ENCODE measurements at places on chromosomes 3 and 15.

GRCh38 chr3:112089956-112090886 lies 4.0 kb downstream of the C3orf52 start:
- no peak for DNase-seq

DNA sequence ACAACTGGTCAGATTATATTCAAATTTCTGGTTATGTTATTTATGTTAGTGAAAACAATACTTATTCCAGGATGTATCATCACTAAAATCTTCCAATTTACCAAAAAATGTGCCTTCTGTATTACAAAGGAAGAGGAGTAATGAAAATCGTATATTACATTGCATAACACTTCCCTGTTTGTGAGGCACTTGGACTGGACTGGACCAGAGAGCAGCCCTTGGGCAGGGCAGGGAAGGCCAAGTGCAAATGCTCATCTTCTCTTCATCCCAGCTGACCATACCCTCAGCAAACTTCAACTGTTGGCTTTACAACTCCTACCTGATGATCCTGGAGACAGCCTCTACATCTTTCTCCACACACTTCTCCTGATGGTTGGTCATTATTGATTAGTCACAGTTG lies 285.7 kb upstream of the MME start:
- no peak for DNase-seq

DNA sequence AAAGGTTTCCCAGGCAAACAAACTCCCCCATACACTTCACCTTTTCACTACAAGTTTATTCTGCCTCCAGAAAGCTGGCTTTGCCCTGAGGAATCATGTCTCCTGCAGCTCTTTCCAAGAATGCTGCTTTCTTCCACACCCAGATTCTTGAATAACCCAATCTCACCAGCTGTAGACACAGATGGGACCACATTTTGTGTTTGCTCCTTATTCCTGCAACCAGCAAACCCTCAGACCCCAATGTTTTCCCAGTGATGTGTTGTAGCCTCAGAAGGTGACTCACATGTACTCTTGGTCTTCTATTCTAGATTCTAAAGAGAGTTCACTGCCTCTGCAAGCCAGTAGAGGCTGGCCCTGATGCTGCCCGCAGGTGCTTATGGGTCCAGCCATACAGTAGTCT lies 23.6 kb upstream of the TRIM59 start:
- no peak for DNase-seq

DNA sequence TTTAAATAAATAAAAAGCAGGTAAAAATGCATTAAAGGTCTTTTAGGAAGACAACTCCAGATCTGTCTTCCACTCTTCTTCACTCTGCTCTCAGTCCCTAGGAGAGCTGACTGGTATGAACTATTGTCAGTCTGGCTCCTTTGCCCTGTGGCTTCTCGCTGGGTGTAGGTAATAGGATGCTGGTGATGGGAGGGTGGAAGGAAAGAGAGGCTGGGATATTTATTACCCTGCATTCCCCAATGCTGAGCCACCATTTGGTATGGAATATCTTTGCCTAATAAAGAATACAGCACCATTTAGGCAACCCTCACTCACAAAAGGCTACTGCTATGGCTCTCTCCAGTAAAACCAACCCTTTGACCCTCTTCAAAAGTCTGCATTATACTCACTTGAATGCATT lies 326.9 kb downstream of the CNTN3 start:
- no peak for DNase-seq

DNA sequence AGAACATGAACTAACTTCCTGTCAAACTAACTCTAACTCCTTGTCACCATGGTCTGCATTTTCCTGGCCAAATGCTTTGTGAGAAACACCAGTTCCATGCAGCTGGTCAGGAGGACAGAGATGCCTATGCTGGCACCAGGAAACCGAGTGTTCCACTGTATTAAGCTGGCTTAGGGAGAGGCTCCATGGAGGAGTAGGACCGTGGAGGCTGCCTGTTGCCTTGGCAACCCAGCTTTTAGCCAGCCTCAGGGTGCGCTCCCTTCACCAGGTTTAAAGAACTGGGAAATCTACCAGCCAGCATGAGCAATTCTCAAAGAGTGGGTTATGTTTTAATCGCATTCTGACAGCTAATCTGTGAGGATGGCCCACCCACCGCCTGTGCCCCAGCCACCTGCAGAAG lies 394.1 kb downstream of the OCA2 start:
- no peak for DNase-seq

DNA sequence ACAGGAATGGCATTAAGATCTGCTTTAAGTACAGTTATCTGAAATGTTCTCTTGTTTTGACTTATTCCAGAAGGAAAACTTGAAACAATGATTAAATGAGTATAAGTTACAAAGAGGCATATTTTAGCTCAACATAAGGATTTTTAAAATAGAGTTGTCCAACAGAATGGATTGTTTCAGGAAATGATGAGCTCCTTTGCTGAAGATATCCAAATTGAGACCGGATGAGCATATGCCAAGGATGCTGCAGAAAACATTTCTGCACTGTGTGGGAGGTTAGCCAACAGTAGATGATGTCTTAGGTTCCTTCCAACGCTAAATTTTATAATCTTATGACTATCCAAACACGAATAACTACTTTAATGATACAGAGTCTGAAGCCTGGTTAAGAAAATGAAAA lies 226.5 kb upstream of the NANOGP8 start:
- no peak for DNase-seq

- DNase-seq = no peak
These were observed 46.2 kb upstream of the PLCL2 start for GRCh38 chr3:16838561-16838960.

GRCh38 chr3:42655980-42656679 lies 2.6 kb downstream of the ZBTB47 start:
- no peak for DNase-seq

DNA sequence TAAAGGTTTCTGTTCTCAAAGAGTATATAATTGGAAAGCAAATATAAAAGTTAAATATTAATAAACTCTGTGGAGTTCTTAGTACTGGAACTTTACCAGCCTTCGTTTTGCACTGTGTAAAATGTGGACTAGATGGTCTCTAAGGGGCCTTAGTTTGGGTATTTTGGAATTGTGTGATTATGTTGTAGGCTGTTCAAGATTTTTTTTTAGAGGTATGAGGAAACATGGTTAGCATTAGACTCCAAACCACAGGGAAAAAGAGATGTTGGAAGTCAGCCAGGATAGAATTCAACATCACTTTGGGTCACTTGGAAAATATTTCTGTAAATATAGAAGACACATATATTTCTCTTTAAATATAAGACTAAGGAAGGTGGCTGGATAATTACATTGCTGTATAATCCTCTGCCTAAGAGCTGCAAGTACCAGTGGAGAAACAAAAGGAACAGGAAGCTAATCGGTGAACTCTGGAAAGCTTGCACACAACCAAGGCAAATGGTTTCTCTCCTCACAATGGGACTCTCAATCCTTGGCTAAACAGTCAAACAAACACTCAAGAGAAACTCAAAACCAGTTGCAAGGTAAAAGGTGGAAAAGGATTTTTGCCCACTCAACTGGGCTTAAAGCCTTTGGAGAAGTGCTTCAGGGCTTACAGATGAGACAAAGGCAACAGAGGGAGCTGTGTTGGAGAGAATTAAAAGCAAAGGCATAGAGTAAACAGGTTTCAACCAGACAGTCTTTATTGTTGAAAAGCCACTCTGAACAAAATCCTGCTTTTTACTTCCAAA lies 141.7 kb downstream of the NR1D2 start:
- no peak for DNase-seq

Data from stimulated activated CD8-positive, alpha-beta memory T cell treated with anti-CD3 and anti-CD28 coated beads, Interleukin-7, amount 100 ng/mL, for 1 hour (primary cell).